ENCODE measurements at places on chromosomes 5 and 9. TPM values are rescaled to one million over a fixed set of nuclear protein-coding genes. Genes with fewer than 3 reads are reported as not detected.

- H3K4me1 ChIP-seq, result peaks cover 5% of the 10 kb centered on the region
- H3K36me3 ChIP-seq, result no peaks in the 10 kb centered on the region
- DNase-seq, result peak; percentile 65
- peak overlapping the region; percentile 90 for H3K27ac ChIP-seq
- H3K4me3 ChIP-seq, result peak overlapping the region; percentile 54
Observed at GRCh38 chr9:35646153-35646532, 4.6 kb downstream of the SIT1 start.

GRCh38 chr5:123809594-123810221 is 297.7 kb downstream of the CSNK1G3 start:
- peak overlapping the region; percentile 82 for H3K27ac ChIP-seq
- H3K4me3 ChIP-seq, result no peak overlapping the region
- no peaks in the 10 kb centered on the region for H3K27me3 ChIP-seq
- no peaks in the 10 kb centered on the region for H3K36me3 ChIP-seq
- peaks cover 41% of the 10 kb centered on the region for H3K4me1 ChIP-seq

NSUN2 gene
- 47.7 TPM for total RNA-seq

DNA sequence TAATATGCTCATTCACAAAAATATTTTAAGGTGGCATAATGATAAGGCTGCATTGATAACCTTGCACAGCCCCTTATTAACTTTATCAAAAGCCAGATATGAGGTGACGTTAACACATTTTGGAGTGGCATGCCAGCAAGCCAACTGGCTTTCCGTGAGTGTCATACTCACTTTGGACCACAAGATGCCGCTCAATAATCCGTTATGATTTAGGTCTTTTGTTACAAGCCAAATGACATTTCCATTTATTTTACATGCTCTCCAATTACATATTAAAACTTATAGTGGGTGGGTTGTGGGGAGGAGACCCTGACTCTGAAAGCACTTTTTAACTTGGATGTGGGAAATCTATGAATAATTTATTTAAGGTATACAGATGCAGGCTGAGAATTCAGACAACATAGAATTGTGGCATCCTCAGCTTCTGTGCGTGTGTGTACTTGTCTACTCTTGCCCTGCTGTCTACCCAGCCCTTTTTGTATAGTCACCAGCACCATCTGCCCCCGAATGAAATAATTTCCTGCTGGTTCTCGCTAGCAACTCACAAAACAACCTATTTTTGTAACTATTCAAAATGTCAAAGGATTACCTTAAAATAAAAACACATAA is 305.1 kb downstream of the PSAT1 start:
- no peak overlapping the region for H3K27ac ChIP-seq
- no peaks in the 10 kb centered on the region for H3K36me3 ChIP-seq
- H3K27me3 ChIP-seq, result no peaks in the 10 kb centered on the region
- no peaks in the 10 kb centered on the region for H3K4me1 ChIP-seq

MEGF10 gene
- not detected for total RNA-seq

DNA sequence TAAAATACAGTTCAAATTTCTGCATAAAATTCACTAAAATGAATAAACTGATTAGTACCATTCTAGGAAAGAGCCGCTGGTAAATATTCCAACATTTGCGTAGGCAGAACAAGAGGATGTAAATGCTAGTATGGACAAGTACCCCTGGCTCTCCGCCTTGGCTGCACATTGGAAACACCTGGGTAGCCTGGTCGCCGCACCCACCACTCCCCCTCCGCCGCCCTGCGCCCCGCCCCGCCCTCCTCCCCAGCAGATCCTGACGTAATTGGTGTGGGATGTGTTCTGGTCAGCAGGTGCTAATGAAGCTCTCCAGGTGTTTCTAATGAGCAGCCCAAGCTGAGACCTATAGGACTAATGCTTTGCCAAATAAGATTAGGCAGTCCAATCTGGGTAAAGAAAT is 225.7 kb downstream of the FRMD3 start:
- H3K27ac ChIP-seq, result no peak overlapping the region
- H3K36me3 ChIP-seq, result no peaks in the 10 kb centered on the region
- no peak for DNase-seq

DNAH5 gene
- 3.4 TPM for total RNA-seq
